ENCODE measurements at places on chromosomes 7 and 10.

GRCh38 chr10:25682203-25682851 lies 251.7 kb upstream of the MYO3A start:
- DNase-seq = no peak

- DNase-seq = no peak
Measured at GRCh38 chr10:83625831-83626360, 513.4 kb upstream of the GHITM start.

DNA sequence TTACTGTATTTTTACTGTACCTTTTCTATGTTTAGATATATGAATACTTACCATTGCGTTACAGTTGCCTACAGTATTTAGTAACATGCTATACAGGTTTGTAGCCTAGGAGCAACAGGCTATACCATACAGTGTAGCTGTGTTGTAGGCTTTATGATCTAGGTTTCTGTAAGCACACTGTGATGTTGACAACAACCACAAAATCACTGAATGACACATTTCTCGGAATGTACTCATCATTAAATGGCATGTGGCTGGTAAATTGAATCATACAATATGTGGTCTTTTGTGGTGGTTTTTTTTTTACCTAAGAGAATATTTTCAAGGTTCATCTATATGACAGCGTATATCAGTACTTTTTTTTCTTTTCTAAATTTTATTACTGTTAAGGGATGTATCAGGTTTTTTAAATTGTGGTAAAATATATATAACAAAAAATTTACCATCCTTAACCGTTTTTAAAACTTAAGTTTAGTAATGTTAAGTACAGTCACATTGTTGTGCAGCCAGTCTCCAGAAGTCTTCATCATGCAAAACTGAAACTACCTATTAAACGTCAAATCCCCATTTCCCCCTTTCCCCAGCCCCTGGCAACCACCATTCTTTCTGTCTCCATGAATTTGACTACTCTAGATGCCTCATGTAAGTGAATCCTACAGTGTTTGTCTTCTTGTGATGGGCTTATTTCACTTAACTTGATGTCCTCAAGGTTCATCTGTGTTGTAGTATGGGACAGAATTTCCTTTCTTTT lies 21.5 kb downstream of the BTAF1 start:
- DNase-seq = no peak

GRCh38 chr7:2567679-2568278 lies 9.0 kb downstream of the IQCE start:
- DNase-seq = no peak

DNA sequence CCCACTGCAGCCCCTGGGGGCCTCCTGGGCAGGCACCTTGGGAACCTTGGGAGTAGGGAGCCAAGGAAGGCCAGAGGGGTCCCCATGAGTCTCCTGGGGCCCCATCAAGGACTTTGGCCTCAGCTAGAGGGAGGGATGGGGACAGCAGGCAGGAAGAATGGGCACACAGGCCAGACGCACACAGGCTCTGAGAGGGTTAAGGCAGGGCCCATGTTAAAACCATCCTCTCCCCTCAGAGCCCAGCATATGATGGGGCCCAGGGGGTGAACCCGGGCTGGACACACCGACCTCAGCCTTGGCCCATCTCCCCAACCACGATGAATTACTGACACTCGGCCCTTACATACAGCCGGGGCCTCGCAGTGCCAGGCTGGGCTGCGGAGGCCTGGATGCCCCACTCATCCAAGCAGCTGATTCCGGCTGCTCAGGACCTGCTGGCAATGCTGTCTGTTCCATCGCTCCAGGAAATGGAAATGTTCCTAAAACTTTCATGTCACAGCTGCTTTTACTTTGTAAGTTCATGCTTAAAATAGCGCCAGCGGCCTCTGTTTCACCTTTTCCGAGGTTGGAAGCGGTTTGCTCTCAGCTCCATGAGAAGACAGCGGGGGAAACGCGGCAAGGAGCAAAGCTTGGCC lies 17.3 kb upstream of the INPP5A start:
- no peak for DNase-seq

DNA sequence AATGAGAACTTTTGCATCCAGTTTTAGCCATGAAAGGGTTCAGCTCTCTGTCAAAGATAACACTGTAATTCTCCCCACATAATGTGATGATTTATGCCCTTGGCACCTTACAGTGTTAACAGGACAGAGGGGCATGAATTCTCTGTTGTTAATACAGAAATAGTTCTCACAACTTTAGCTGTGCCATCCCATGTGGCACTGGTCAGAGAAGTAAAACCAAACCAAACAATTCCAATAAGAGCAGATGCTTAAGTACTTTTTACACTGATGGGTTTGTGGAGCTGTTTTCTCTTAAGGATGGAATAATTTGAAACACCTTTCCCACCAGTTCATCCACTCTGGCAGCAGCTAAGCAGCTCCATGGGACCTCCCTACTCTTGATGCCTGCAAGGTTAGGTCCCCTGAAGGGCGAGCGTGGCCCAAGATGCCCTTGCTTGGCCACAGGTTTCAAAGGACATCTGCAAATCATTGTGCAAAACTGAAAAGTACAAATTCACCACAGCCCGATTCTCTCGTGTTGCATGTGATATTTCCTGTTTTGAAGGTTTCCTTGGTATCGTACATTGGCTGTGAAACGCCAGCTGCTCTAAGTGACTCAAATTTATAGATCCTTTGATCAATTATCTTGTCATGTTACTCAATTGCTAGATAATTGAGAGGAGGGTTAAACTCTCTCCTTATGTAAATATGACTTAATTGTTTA lies 82.5 kb upstream of the CREB5 start:
- no peak for DNase-seq

- no peak for DNase-seq
Measured at GRCh38 chr7:97001656-97002554, 3.4 kb upstream of the DLX6 start.

GRCh38 chr10:47371629-47372485 lies 12.2 kb downstream of the ZNF488 start:
- no peak for DNase-seq

- no peak for DNase-seq
Measured at GRCh38 chr7:144991041-144991440, 155.2 kb upstream of the TPK1 start.

GRCh38 chr7:28140979-28141378 lies 39.6 kb downstream of the JAZF1 start:
- no peak for DNase-seq

- no peak for DNase-seq
Measured at GRCh38 chr10:92404612-92405418, 113.8 kb downstream of the MARCHF5 start.

DNA sequence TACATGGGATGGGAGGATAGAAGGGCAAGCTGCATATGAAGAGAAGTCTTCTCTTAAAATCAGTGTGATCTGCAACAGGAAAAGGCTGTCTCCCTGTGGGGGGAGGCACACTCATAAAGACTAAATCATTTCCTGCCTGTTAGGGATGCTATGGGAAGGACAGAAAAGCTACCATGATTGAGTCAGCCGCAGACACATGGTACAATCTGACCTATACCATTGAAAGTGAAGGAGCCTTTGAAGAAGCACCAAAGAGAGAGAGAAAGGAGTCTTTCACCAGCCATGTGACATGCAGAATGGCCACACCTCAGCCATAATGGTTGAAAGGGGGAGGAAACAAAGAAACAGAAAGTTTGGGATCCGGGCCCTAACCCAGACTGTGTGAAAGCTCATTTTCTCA lies 29.1 kb downstream of the NUDCD3 start:
- DNase-seq = peak; percentile 3

DNA sequence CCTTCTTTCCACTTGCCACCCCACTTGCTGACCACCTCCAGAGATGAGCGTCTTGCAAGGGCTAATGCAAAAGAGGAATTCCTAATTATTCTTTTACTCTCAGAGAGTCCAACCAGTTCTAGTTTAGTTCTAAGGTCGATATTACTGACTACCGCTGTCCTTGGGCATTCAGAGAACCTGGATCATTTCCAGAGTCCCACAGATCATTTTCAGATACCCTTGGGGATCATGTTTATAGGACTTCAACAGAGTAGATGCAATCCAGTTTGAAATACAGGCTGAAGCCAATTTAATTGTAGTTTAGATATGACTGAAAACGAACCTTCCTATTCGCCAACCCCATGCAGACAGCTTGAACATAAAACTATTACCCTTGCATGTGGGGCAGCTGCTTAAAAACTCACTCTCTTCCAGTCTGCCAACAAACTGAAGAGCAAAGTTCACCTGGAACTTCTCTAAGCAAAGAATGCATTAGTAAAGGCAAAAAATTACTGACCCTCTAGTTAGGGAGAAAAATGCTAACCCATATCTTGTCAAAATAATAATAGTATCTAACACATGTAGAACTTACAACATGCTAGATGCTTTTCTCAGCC lies 22.4 kb downstream of the CFAP69 start:
- DNase-seq = no peak

DNA sequence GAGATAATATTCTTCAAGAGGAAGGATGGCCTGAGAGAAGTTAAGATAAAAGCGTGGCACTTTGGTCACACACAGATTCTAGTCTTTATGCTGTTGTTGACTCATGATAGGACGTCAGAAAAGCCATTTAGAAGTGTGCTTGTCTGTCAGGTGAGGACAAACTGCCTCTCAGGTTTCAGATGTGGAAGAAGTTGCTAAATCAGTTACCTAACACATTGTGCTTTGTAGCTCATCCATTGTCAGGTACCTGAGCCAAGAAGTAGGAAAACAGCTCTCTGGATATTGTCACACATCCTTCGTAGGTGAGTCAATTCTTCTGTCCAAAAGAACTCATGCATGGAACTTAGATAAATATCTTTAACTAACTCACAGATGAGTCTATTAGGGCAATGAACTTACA lies 49.5 kb upstream of the PHYHIPL start:
- DNase-seq = no peak

- peak; percentile 9 for DNase-seq
Measured at GRCh38 chr10:131081376-131081775, 230.1 kb downstream of the TCERG1L start.

DNA sequence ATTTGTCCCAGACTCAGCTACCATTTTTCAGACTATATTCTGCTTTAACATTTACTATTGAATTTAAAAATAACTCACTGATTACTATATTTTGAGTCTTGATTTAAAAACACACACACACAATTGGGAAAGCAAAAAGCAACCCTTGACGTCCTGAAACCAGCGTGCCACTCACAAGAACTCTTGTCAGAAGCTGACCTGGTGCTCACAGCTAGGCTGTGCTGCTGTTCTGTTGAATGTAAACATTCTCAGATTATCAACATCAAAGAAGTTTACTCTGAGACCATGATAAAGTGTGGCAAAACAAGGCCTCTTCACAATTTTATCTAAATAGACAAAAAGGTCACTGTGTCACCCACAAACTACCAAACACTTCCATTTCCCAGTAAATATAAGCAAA lies 62.6 kb upstream of the CACNA2D1 start:
- no peak for DNase-seq

DNA sequence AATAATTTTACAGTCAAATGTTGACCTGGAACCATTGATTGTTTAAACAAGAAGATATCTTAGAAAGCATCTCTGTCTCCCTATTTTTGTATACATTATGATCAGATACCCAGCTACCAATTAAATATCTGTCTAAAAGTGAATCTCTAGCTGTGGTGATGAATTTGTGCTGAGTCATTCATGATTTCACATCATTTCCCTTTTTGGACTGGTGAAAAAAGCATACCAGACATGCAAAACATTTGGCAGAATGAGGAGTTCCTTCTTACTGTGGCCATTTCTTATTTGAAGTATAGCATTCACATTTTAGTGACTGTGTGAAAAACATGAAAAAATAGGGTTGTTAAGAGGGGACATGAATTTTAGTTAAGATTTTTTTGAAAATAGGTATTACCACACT lies 98.0 kb upstream of the GATA3 start:
- DNase-seq = no peak

DNA sequence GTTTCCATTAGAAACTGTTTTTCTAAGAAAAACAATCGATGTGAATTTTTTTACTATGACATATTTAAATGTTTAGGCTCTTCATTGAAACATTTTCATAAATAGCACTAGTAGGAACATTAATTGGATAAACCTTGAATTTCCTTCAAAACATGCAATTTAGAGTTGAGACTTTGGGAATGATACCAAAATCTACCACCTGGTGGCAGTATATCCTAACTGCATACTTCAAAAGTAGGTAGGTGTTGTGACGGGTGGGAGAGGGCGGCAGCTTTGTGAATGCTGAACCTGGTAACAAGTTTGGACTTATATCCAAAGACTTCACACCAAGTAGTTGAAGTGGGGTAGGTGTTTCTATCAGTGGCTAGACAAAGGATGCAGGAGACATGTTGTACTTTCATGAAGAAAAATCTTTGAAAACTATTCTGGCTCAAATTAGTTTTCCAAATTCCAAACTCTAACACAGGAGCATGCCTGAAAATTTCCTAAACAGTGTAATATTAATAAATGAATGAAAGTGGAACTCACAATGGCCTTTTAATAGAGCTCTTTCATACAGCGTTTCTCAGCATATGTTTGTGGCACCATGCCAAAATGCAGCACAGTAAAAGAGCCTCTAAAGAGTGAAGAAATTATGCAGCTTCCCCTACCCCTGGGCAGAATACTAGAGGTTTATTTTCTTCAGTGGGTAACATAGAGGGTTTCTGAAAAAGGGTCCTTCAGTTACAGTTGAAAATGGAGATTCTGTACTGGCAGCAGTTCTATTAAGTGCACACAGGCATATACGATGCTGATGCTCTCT lies 201.0 kb upstream of the TPK1 start:
- DNase-seq = no peak

DNA sequence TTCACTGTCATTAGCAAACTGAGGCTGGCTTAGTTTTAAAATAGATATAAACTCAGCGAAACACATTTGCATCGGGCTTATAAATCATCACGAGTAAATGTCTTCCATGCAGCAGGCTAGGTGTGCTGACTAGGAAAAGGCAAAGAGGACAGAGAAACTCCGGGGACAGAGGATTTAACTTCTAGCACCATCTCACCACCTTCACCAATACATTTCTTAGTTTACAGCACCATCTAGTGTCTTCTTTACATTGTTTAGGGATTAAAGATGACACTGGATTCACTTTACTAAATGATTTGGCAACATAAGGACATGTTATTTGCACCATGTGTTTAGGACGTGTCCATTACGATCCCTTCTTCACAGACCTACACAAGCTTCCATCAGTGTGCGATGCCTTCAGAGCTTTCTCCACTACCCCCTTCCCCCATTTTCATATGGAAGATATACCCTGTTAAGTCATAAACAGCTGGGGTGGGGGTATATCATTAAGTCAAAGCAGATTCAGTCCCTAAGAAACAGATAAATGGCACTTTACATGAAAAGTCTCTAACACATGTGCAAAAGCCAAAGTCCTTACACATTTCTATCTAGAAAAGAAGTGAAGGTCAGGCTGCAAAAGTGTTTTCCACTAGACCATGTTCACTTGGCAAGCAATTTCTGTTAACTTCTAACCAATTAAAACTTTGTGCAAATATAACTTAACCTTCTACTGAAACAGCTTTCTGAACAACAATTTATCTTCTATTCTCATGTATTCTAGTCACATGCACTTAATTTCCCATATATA lies 103.3 kb downstream of the GRB10 start:
- DNase-seq = no peak

- DNase-seq = no peak
Measured at GRCh38 chr7:151509670-151510333, 9.9 kb downstream of the RHEB start.

DNA sequence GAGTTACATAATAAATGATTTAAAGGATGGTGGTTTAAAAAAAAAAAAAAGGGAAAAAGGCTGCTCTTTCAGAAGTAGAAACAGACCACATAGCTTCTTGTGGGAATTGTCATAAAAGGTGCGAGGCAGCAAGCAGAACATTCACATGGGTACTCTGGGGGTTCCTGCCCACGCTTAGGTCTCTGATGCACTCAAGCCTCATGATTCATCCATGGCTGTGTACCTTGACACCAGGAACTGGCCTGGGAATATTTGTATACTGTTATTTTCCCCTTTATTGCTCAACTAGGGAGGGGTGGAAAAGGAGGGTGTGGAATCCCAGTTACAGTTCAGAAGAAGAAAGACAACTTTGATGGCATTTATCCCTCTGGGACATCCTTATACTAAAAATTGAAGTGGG lies 4.0 kb downstream of the PON2 start:
- no peak for DNase-seq

Data from stimulated activated CD4-positive, alpha-beta T cell treated with anti-CD3 and anti-CD28 coated beads, Interleukin-2, amount 100 ng/mL, for 4 hours (primary cell).